Activated CD8-positive, alpha-beta T cell treated with anti-CD3 and anti-CD28 coated beads for 36 hours (primary cell): ENCODE measurements at places on chromosomes 7 and 10.

DNA sequence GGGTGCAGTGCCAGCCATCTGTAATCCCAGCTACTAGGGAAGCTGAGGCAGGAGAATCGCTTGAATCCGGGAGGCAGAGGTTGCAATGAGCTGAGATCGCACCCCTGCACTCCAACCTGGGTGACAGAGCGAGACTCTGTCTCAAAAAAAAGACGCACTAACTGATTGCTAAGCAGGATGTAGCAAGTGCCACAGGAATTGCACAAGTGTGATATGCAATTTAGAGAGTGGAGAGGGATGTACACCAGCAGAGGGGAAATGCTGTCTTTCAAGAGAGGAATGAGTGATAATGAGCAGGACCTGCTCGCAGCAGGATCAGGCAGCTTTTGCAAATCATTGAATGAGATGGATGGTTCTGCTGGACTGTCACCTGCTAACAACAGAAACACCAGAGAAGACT lies 13.3 kb upstream of the SLC16A12 start:
- DNase-seq, result no peak
- no peak overlapping the region for H3K4me3 ChIP-seq
- peaks cover 3% of the 10 kb centered on the region for H3K27me3 ChIP-seq
- no peaks in the 10 kb centered on the region for H3K36me3 ChIP-seq

- H3K27me3 ChIP-seq, result no peaks in the 10 kb centered on the region
- no peaks in the 10 kb centered on the region for H3K36me3 ChIP-seq
- no peak overlapping the region for H3K4me3 ChIP-seq
- H3K27ac ChIP-seq, result no peak overlapping the region
Measured at GRCh38 chr7:158257516-158258410, 329.9 kb downstream of the PTPRN2 start.

- H3K27me3 ChIP-seq, result no peaks in the 10 kb centered on the region
- H3K4me1 ChIP-seq, result peaks cover 3% of the 10 kb centered on the region
- H3K27ac ChIP-seq, result no peak overlapping the region
- peaks cover 2% of the 10 kb centered on the region for H3K36me3 ChIP-seq
- no peak overlapping the region for H3K4me3 ChIP-seq
Measured at GRCh38 chr7:1713502-1714484, 43.7 kb downstream of the ELFN1 start.

GRCh38 chr7:150317748-150318444 lies 5.3 kb upstream of the LRRC61 start:
- no peak overlapping the region for H3K27ac ChIP-seq
- no peaks in the 10 kb centered on the region for H3K27me3 ChIP-seq
- DNase-seq, result no peak
- no peak overlapping the region for H3K4me3 ChIP-seq
